ENCODE measurements at places on chromosomes 12 and 14.

DNA sequence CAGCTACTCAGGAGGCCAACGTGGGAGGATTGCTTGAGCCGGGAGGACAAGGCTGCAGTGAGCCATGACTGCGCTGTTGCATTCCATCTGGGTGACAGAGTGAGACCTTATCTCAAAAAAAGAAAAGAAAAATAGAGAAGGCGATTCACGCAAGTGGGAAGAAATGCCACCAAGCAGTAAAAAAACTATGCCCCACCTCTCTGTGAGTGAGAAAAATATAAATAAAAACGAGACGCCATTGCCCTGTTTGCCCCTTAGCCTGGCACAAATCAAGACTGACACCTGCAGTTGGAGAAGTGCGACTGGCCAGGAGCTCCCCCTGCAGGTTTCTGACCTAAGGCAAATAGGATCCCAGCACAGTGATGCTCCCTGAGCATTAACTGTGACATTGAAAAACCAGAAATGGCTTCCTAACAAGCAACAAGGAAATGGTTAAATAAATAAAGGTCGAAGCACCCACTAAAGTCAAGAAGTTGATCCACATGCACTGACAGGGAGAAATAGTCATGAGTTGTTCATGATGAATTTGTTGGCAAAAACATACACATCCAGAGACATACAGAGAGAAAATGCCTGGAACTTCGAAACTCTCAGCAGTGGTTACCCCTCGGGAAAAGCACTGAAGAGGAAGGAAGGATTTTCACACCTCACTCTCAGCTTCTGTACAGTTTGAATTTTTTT lies 21.1 kb downstream of the GSC start:
- peak; percentile 48 for DNase-seq

- DNase-seq = no peak
Measured at GRCh38 chr14:103372552-103373304, 12.5 kb upstream of the MARK3 start.

DNA sequence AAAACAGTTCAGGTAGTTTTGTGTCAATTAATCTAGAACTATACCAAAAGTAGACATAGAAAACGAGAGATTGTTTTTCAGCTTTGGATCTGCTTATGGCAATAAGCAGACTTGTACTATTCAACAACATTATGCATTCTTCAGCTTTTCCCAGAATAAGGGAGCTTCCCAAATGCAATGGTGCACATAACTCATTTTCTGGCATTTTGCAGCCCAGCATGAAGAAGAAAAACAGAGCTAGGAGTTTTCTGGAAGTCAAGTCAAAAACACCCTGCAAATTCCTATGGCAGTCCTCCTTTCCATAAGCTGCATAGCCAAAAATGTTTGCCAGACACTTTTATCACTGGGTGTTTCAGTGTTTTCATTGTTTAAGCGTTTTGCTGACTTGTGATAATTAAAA lies 314.7 kb downstream of the NAV3 start:
- no peak for DNase-seq

DNA sequence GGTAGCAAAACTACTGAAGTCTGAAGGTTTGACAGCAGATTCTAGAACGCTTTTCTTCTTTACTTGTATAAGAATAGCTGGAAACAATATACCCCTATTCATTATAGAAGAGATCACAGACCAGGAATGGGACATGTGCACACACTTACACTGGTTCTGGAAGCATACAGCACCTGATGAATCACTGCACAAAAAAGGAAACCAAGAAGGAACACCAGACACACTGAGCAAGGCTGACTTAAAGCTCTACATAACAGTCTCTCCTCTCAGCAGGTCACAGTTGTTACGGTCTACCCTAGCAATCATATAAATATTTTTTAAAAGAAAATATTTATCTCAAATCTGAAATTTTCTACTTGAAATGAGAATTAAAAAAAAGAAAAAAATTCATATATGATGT lies 13.5 kb downstream of the ATP2B1 start:
- DNase-seq = no peak

- DNase-seq = no peak
Measured at GRCh38 chr12:70551731-70552130, 85.5 kb downstream of the PTPRB start.

GRCh38 chr14:101364503-101365328 lies 196.6 kb upstream of the DIO3 start:
- no peak for DNase-seq

DNA sequence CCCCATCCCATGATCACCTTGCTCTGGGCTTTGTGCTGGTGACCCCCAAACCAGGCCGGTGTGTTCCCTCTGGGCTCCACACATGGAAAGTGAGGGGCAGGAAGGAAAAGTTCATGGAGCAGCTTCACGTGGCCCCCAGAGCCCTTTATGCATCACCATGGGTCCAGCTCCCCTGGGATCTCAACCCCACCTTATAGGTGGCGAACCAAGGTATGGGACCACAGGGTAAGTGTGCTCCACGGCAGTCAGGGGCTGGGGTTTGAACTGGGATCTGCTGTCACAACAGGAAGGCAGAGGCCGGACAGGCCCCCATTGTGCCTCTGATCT lies 7.4 kb upstream of the BEGAIN start:
- DNase-seq = no peak

DNA sequence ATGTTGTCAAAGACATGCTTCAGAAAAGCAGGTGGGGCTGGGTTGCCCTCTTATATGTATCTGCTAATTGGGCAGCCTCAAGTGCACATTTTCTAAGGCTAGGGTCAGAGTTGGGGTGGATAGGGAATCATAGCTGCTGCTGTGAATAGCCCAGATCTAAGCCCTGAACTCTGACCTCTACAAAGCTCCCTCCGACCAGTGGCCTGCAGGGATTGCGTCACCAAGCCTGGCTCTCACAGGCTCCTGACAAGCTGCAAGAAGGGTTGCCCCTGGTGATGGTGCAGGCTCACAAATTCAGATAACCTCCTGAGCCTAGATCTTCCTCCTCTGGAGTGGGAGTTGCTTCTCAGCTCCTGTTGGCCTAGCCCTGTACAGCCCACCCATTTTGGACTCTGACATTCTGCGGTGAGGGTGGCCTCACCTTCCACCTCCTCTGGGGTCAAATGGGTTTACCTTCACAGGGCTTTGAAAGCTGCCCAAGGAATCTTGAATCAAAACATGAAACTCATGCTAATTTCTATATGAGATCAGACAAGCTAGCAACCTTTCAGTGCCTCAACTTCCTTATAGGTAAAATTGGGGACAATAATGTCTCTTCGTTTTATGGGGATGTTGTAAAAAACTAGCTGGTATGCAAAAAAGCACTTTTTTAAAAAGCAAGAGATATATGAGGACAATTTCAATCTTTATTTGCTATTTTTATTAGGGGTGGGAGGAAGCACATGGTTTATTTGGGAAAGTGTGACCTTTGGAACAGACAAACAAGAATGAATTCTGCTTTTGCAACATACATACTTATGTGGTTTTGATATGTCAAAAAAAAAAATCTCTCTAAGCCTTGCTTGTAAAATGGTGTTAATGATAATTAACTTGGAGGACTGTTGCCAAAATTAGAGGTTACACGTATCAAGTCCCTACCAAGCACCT lies 4.9 kb upstream of the SUSD6 start:
- peak; percentile 32 for DNase-seq

DNA sequence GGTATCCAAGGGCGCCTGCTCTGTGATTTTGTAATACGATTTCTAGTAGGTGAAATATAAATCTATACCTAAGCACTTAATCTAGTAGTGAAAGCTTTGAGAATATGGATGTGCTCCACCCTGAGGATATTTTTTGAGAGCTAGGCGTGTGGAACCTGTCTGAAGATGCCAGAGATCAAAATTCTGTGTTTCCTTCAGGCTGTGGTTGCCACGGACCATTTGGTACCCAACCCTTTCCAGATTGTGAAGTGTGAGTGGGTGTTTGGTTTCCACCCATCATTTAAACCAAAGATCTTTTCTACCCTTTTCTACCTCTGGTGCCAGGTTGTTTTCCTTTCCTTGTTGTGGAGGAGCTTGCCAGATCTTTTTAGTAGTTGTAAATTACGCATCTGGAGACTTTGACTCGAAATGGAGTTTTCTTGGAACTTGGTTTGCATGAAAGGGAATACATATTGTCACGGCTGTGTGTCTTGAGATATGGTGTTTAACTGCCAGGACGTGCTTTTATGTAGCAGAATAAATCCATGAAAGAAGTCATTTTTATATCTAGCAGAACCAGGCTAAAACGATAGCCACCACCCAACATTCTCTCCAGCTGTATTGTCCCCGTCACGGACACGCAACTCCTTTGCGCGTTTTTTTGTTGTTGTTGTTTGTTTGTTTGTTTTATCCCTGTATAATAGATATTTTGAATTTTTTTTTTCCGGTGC lies 2.2 kb downstream of the LRFN5 start:
- DNase-seq = no peak

DNA sequence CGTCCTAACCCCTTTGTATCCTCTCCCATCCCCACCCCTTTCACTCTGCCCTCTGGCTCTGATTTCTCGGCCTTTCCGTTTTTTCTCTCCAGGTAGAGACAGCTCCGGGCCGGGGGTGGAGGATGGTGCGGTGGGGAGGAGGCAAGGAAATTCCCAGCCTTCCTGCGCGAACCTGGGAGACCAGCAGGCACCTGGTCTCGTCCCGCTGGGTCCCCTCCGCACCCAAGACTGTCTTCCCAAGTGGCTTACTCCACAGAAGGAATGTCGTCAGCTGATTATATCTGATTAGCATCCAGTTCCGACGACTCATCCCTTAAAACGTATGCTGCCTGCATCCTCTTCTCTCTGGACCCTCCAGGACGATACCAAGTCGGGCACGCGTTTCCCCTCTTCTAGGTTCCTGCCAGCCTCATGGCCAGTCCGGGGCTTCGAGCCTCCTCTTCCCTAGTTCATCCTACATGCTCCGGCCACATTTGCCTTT lies 42.2 kb upstream of the CAPRIN2 start:
- peak; percentile 93 for DNase-seq

DNA sequence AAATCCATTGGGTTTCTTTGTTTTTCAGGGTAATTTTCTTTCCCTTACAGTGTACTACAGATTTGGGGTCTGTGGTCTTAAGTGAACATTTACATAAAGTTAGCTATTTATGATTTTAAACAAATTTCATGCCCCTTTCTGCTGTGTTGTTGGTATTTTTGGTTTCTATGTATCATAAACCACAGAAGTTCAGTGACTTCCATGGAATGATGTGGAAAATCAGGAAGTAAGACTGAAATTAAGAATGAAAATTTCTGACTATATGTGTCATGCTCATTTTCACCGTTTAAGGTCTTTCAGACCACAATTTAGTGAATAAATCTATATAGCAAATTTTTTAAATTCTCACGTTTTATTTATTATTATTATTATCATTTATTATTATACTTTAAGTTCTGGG lies 31.7 kb downstream of the ETV6 start:
- DNase-seq = no peak

DNA sequence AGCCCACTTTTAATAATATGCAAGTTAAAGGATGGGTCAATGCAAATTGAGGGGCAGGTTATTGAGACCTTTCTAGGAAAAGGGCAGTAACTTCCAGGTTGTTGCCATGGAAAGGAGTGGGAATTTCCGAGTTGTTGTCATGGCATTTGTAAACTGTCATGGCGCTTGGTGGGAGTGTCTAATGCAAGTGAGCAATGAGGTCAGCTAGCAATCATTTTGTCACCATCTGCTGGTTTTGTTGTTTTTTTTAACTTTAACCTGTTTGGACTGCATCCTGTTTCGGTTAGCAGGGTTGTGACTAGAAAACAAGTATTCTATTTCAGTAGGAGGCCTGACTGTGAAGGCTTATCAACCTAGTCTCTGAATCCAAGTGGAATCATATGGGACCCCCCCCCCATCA lies 85.8 kb upstream of the TSPAN11 start:
- DNase-seq = peak; percentile 88

DNA sequence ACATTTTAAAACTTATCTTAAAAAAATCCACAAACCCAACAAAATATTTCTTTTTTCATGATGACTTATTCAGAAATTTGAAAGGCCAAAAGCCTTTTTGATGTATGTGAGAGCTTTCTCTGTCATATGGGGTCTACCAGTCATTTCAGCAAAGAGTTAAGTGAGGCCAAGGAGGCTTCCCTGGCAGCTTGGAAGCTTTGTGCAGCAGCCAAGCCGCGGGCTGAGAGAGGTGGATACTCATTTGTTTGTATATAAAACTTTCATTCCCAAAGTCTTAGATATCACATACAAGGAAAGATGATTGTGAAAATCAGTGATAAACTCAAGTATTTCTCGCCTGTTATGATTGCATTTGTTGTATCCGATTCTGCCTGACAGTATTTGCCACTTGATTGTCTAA lies 48.5 kb upstream of the RNU6-8 start:
- no peak for DNase-seq

- peak; percentile 53 for DNase-seq
Measured at GRCh38 chr12:16473610-16474326, 126.3 kb downstream of the MGST1 start.

GRCh38 chr14:26828741-26829140 lies 230.9 kb upstream of the NOVA1 start:
- no peak for DNase-seq

DNA sequence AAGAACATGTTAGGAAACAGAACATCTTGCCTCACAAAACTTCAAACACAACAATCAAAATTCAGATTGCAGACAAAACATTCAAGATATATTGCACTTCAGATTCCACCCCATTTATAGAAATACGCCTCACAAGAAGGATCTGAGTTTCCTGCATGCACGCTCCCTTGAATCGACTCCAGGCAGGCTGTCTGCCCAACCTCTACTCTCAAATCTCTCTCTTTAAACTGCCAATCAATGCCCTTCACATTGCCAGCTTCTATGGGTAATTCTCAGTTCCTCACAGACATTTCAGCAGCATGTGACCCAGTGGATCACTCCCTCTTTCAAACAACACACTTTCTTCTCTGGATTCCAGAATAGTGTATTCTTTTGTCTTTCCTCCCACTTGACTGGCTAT lies 184.1 kb downstream of the PRKD1 start:
- DNase-seq = peak; percentile 56

DNA sequence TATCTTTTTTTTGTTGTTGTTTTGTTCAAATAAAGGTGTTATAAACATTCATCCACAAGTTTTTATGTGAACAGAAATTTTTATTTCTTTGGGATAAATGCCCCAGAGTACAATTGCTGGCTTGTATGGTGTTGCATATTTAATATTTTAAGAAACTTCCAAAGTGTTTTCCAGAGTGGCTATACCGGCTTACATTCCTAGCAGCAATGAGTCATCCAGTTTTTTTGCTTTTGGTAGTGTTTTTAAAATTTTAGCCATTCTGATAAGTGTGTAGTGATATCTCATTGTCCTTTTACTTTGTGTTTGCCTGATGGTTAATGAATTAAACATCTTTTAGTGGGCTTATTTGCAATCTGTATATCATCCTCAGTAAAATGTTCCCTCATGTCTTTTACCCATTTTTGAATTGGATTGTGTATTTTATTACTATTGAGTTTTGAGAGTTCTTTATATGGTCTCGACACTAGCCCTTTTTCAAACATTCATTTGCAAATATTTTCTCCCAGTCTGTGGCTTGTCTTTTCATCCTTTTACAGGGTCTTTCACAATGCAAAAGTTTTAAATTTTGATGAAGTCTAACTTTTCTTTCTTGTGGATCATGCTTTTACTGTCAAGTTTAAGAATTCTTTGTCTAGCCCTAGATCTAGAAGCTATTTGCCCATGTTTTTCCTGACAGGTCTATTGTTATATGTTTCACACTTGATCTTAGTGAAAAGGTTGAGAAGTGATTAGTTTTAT lies 29.5 kb downstream of the PPP4R4 start:
- DNase-seq = no peak

GRCh38 chr14:96588410-96589257 lies 86.5 kb downstream of the PAPOLA start:
- DNase-seq = no peak

- DNase-seq = no peak
Measured at GRCh38 chr12:119676022-119676421, 8.1 kb downstream of the PRKAB1 start.

Measured in NCI-H69 (cell line).